ENCODE measurements at places on chromosomes 13 and 19.

- DNase-seq: no peak
Observed at GRCh38 chr13:68050761-68051160, 820.6 kb upstream of the PCDH9 start.

DNA sequence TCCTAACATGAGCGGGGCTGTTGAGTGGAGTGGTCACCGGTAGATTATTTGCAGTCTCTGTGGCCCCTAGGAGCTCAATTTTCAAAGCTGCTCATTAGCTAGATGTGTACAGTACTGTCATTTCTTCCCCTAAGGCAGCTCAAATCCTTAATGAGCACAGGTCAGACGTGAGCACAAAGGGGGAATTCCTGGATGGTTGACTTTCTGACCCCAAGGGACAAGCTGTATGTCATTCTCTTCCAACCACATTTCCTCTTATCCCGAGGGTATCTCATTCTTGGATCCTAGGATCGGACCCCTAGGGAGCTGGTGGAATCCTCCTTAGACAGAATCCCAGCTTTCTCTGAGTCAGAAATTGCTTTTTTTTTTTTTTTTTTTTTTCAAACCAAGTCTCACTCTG lies 5.7 kb upstream of the OR7G3 start:
- no peak for DNase-seq

DNA sequence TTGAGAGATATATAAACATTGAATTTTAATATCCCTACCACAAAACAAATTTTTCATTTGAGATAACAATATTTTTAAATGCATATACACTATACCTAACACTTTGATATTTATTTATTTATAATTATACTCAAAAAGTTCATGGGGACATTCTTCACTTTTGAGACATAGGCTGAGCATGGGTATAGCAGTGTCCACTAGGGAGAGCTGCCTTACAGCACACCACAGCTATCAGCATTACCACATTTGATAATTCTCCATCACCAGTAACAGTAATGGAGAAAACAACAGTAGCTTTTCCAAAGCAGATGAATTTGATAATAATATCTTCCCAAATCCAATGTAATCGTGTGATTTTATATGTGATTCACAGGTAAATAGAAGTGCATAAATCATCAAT lies 626.1 kb downstream of the DACH1 start:
- peak; percentile 16 for DNase-seq

DNA sequence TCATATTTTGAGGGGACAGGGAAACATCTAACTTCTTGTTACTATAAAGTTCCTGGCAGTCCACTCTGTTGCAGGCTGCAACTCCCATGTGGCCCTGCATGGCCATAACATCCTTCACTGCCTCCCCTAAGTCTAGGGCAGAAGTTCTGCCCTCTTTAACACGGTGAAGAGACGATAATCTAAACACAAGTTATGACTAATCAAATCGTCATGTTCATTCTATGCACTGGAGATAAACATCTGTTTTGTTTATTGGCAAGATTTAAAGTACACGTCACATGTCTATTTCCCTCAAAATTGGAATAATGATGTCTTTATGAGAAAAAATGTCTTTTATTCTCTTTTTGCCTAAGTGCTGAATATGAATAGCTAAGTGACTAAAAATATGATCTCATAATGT lies 1629.4 kb downstream of the PCDH9 start:
- no peak for DNase-seq

GRCh38 chr19:13839938-13840304 lies 37.0 kb upstream of the NANOS3 start:
- DNase-seq: no peak

DNA sequence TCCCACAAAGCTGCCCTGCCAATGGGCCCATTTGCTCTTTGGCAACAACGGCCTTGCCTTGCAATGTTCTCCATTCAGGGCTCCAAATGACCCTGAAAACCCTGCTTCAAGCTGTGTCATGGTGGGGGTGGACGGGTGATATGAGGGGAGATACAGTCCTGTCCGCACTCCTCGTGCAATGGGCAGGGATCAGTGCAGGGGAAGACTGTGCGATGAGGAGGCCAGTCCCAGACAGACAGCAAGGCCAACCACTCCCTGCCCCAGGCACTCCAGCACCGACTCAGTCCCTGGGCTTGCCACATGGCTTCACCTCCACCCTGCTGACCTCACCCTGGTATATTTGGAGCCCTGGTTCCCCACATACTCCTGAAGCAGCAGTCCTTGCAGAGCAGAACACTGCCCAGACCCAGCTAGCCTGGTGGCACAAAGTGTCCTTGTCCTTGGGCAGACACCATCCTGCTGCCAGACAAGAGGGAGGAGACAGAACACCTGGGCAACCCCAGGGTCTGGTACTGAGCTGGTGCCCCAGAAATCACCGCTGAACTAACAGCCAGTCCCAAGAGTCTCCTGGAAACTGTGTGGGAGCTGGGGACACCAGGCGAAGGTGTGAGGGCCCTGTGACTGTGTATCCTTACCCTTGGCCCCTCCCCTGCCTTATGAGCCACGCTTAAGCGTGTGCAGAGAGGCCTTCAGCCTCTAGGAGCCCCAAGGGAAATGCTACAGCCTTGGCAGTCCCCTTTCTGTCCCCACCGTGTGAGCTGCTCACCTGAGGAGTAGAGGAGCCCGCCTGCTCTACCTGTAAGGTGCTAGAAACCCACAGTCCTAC lies 9.1 kb upstream of the SLC35E1 start:
- DNase-seq: no peak

DNA sequence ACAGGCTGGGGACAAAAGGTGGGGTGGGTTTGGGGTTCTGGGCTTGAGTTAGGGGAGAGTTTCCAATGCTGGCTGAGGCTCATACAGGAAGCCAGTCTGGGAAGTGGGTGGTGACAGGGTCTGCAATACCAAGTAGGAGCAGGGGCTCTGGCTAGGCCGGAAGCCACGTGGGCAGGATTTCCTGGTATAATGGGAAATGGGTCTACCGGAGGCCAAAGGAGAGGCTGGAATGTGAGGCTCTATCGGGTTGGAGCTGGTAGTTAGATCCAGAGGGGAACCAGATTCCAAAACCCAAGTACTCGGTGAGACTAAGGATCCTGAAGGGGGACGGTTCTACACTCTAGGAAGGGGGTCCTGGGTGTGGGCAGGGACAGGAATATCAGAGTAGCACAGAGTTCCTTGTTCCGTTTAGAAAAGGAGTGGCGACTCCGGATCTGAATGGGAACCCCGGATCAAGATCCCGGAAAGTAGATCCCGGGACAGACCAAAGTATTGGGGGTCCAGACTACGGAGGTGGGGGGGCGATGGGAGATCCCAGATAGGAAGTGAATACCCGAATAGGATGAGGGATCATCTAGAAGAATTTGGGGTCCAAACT lies 802 bp downstream of the CDC37 start:
- DNase-seq: no peak

DNA sequence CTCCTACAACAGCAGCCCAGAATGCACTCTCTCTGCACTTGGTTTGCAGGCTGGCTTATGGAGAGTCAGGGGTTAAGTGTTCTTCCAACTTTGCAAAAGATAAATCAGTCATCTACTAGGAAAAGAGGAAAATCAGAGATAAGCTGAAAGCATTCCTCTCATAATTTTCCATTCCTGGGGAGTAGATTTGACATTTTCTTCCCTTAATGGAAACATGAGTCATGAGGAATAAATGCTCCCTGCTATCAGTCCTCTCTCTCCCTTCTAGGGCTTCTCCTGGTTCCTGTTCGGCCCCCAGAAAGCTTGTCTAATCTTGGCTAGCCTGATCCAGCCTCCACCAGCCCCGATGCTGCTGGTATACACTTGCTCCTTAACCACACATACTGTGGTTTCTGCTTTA lies 28.4 kb upstream of the ENOX1 start:
- no peak for DNase-seq

DNA sequence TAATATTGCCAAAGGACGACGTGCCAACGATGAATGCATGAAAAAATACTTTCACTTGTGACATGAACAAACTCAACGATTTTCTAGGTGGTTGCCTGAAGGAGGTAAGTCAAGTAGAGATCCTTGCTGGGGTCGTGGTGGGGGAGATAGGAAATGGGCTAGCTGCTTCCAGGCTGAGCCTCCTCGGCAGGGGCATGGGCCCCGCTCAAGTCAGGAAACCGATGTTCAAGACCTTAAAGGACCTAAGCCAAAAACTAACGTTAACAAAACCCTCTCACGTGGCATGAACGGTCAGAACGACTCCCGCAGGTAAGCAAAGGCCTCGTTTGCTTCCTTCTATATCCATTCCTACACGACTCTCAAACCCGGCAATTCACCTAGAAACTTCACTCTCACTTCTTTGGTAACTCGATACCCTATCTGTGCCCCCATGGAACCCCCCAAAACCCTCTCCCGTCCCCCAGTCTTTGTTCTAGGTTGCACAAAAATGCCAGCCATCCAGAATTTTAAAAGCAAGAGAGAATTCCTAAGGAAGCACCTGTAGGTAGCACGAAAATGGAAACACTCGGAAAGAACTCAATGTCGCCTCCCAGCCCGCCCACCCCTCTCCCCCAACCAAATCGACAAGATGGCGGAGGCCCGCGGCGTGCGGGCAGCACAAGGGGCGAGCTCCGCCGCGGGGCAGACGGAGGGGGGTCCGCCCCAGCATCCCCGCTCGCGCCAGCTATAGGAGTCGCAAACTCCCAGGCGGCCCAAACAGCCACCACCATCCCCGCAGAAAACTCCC lies 13.6 kb downstream of the ACP4 start:
- peak; percentile 64 for DNase-seq

DNA sequence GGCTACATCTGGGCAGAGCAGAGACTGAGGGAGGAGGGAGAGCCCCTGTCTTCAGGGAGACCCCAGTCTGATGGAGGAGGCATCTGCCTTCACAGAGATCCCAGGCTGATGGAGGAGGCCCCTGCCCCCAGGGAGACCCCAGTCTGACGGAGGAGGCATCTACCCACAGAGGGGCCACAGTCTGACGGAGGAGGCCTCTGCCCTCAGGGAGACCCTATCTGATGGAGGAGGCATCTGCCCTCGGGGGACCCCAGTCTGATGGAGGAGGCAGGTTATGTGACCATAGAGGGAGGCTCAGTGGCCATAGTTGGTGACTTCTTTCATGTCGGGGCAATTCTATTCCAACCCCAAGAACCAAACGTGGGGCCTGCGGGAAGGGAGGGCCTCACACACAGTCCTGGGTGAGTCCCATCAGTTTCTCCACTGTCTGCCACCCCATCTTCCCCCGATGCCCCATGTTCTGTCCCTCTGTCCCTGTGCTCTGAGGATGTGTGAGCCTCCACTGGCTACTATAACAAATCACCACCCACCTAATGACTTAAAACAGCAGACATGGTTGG lies 14.3 kb downstream of the MISP start:
- no peak for DNase-seq

- DNase-seq: no peak
Observed at GRCh38 chr13:28251466-28251865, 113.1 kb downstream of the PAN3 start.

GRCh38 chr13:78680115-78680561 lies 21.2 kb upstream of the OBI1 start:
- DNase-seq: no peak

All from iPS-NIHi11 (cell line).